ENCODE measurements at places on chromosomes 1 and 21.

- DNase-seq: no peak
Observed at GRCh38 chr21:43600642-43601402, 58.5 kb downstream of the HSF2BP start.

DNA sequence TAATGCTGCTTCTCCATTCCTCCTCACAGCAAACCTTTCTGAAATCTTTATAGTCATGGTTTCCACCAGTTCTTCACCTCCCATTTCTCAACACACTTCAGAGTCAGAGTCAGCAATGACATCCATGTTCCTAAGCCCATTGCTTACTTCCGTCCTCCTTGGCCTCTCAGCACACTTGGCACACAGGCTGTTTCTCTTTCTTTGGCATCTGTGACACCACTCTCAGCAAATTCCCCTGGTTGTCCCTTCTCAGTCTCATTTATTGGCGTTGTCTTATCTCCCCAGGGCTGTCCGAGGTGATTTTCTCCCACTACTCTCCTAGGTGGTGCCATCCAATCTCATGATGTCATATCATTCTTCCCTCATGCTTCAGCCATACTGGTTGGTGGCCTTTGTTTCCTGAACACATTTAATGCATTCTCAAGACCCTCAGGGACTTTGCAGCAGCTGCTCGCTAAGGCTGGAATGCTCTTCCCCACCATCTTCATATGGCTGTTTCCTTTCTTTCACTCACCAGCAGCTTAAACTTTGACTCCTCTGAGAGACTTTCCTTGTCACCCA, 3.3 kb upstream of the LGALS8 start:
- no peak for DNase-seq

GRCh38 chr1:119720866-119721440, 9.2 kb downstream of the PHGDH start:
- no peak for DNase-seq

- no peak for DNase-seq
Observed at GRCh38 chr1:31154000-31154631, 85.6 kb downstream of the NKAIN1 start.

GRCh38 chr1:216531263-216532239, 108.3 kb upstream of the USH2A start:
- DNase-seq: no peak

GRCh38 chr1:189609167-189609566, 868.5 kb downstream of the BRINP3 start:
- no peak for DNase-seq

DNA sequence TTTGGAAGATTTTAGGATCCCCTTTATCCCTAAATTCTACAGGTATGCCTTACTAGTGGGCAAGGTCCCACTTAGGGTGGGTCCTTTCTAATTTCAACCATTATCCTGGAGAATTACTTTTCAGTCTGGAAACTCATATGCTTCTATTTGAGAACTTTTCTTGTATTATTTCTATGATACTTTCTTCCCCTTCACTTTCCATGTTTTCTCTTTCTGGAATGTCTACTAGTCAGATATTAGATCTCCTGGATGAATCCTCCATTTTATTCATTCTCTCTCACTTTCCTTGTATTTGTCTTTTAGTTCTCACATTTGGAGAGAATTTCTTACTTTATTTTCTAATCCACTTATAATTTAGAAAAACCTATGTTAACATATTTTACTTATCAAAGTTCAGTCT, 83.9 kb upstream of the SIPA1L2 start:
- DNase-seq: no peak

- no peak for DNase-seq
Observed at GRCh38 chr1:145995964-145996432, 381 bp downstream of the TXNIP start.

Data from cortex of kidney (tissue), 1 donor.